Hepatocyte (in vitro differentiated cells): ENCODE measurements at places on chromosomes 5 and 9. TPM values are rescaled to one million over a fixed set of nuclear protein-coding genes. Genes with fewer than 3 reads are reported as not detected.

DNA sequence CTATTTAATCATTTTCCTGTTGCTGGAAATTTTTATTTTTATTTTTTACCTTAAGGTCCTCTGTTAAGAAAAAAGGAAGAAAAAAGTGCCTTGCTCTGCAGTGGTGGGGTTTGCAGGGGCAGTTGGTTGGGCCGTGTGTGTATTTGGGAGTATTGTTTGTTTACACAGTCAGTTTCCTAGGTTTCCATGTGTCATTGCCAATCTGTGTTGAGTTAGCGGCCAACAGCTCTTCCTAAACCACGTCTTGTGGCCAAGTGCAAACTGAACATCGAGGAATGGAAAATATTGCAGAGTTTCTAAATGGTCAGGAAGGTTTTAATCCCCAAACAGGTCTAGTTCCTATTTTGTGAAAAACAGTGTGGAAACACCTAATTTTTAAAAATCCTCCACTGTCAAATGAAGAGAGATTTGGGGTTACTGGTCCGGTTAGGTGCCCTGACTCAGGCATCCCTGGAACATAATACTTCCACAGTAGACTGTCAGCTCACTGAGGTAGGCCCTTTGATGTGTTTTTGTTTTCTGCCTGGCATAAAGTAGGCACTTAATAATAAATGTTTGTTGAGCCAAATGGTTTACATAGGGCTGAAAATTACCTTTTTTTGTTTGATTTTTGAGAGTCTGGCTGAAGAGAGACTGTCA, 37.0 kb downstream of the MAMDC2 start:
- no peaks in the 10 kb centered on the region for H3K27me3 ChIP-seq
- no peaks in the 10 kb centered on the region for H3K4me1 ChIP-seq
- DNase-seq: no peak

The WDR38 gene
- total RNA-seq: not detected in 2 replicates

DNA sequence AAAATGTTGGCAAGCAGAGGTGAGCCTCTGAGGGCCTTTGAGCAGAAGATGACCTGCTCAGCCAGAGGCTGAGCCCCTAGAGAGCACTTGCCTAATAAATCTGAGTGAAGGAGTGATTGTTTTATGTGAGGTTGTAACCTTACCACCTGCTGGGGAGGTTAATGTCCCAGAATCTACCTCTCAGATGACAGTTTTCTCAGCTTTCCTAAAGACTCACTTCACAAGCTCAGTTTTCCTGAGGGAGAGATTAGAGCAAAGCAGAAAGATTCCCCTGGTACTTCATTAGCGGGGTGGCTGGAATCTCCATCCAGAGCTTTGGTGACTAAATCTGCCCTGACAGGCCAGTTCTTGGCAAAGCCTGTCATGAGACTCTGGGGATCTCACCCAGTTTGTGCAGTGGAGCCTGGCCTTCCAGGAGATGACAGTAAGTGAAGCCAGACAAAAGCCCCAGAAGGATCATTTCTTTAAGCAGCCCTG, 48.8 kb upstream of the GALNT10 start:
- H3K4me1 ChIP-seq: no peaks in the 10 kb centered on the region
- no peak for DNase-seq
- no peaks in the 10 kb centered on the region for H3K27me3 ChIP-seq
- no peaks in the 10 kb centered on the region for H3K36me3 ChIP-seq

The FUT7 gene
- total RNA-seq: not detected in 2 replicates

The LCN6 gene
- not detected in 2 replicates for total RNA-seq

The DOLPP1 gene
- total RNA-seq: 16.2 and 23.8 TPM in 2 replicates

The NDST1 gene
- 66.7 and 85.1 TPM in 2 replicates for total RNA-seq

GRCh38 chr5:132526290-132526973, 16.9 kb downstream of the IL5 start:
- no peaks in the 10 kb centered on the region for H3K4me1 ChIP-seq
- no peak overlapping the region for H3K4me3 ChIP-seq
- no peak overlapping the region for H3K27ac ChIP-seq
- peak; percentile 74 for DNase-seq
- peaks cover under 1% of the 10 kb centered on the region for H3K27me3 ChIP-seq
- no peaks in the 10 kb centered on the region for H3K36me3 ChIP-seq

GRCh38 chr5:137935694-137936093, 46.4 kb downstream of the PKD2L2 start:
- no peak overlapping the region for H3K27ac ChIP-seq
- H3K4me3 ChIP-seq: no peak overlapping the region
- no peak for DNase-seq

DNA sequence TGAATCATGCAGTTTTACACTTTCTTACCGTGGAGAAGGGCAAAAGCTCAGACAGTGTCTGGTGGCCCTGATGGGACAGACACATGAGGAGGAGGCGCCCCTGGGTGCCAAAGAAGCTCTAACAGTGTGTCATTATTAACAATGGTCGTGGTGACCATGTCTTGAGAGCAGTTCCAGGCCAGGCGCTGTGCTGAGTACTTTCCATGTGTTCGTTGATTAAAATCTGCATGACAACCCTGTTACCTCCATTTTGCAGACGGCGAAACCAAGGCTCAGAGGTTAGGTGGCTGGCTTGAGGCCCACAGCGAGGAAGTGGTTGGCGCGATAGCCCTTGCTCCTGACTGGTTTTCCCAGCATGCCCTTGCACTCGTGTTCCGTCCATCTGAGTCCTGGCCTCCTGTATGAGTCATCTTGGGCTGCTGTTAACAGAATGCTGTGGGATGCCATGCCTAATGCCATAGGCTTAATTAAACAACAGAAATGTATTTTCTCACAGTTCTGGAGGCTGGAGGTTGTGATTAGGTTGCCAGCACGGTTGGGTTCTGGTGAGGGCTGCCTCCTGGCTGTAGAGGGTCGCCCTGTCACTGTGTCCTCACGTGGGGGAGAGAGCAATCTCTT, 92.0 kb downstream of the AMBP start:
- no peak overlapping the region for H3K4me3 ChIP-seq
- no peak overlapping the region for H3K27ac ChIP-seq
- no peaks in the 10 kb centered on the region for H3K36me3 ChIP-seq
- no peaks in the 10 kb centered on the region for H3K27me3 ChIP-seq
- peak; percentile 21 for DNase-seq

DNA sequence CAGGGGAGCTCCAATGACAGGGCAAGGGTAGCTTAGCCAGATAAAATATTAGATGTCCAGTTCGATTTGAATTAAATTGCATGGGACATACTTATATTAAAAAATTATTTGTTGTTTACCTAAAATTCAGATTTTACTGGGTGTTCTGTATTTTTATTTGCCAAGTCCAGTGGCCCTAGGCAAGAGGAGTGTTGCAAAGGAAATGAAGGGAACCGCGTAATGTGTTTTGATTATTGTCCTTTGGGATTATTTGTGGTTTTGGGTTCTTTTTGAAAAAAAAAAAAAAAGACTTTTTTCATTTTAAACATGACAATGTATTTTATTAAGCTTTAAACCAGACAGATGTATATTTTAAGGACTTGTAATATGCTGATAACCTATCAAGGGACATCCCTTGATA, 179.3 kb downstream of the C9orf152 start:
- H3K4me3 ChIP-seq: no peak overlapping the region
- H3K4me1 ChIP-seq: peaks cover 8% of the 10 kb centered on the region
- H3K27me3 ChIP-seq: no peaks in the 10 kb centered on the region
- no peak for DNase-seq

The CDKN2A gene
- total RNA-seq: 0.76 and 0.90 TPM in 2 replicates

The SPATA31A3 gene
- total RNA-seq: not detected in 2 replicates

DNA sequence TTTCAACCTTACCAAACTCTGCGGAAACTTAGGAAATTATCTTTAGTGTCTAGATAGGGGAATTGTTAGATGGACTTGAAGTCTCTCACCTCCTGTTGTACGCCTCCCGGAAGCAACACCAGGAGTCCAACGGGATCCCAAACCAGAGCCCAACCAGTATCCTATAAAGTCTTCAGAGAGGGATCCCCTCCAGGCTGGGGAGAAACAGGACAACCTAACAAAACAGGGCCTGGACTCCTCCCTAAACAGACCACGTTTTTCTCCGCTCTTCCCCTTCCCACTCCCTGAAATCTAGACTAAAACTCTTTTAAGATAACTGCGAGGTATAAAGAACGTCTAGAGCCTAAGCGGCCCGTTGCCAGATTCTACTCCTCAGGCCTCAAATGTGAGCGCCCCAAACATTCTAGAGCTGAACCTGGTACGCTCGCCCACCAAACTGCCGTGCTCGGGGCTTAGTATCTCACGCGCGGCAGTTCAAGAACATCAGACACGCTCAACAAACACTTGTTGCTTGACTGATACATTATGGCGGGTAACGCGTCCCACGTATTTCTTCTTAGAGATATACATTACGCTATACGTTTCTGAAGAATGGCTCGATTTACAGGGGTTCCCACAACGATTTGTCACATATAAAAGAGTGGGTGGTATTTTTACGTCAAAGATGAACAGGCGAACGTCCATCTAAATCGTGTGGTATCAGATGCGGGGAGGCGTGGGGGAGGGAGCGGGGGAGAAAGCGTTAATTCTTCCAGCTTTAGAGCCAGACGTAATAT, 663 bp upstream of the SMIM27 start:
- peak overlapping the region; percentile 100 for H3K27ac ChIP-seq
- H3K4me1 ChIP-seq: peaks cover 17% of the 10 kb centered on the region
- H3K4me3 ChIP-seq: peak overlapping the region; percentile 49
- H3K27me3 ChIP-seq: no peaks in the 10 kb centered on the region
- peak; percentile 56 for DNase-seq

DNA sequence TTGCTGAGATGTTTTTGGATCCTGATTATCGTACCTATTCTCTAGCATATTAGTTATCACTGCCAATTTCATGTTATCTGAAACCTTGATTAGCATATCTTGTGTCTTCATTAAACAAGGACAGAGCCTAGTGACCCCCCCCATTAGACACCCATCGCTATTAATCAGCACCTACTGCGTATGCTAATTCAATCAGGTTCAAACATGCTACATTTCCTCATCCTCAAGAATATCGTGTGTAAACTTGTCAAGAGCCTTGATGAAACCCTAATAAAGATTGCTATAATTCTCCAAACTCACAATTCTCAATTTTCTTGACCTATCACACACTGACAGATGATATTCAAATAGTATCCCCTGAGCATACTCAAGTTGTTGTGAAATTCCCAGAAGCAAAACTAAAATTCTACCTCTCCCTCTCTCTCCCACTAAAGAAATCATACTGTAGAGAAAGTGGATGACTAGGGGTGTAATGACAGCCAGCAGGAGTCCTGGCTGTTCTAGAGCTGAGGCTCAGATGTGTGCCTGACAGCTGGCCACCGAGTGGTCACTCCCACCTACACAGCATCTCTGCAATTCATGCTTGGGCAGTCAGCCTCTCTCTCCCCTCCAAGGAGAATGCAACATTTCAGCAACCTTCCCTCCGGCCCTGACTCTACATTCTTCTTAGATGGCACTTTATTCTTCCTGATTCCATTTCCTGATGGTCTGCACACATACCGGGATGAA, 9.2 kb upstream of the ZNF354A start:
- no peak overlapping the region for H3K4me3 ChIP-seq
- no peaks in the 10 kb centered on the region for H3K36me3 ChIP-seq
- no peak overlapping the region for H3K27ac ChIP-seq
- H3K27me3 ChIP-seq: no peaks in the 10 kb centered on the region
- H3K4me1 ChIP-seq: no peaks in the 10 kb centered on the region

DNA sequence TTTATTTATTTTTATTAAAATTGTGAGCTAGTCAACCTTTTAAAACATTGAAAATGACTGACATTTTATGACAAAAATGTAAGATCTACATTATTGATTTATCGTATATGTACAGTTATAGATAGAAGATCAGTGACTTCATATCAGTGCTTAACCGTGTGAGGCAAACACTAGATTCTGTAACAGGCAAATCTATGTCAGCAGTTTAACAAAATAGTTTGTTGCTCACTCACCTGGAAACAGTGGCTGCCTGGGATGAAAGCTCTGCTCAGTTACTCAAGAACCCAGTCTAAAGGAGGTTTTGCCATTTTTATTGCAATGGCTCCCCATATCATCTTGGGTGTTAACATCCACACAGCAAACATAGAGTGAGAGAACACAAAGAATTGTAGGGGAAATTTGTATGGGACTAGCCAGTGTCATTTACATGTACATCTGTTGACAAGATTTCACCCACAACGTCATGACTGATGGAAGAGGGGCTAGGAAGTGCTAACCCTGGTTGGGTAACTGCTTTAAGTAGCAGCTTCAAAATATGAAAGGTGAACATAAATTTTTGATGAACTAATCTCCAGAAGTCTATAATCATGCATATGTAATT, 49.0 kb downstream of the SGCD start:
- H3K4me3 ChIP-seq: no peak overlapping the region
- H3K27ac ChIP-seq: no peak overlapping the region
- H3K4me1 ChIP-seq: no peaks in the 10 kb centered on the region

DNA sequence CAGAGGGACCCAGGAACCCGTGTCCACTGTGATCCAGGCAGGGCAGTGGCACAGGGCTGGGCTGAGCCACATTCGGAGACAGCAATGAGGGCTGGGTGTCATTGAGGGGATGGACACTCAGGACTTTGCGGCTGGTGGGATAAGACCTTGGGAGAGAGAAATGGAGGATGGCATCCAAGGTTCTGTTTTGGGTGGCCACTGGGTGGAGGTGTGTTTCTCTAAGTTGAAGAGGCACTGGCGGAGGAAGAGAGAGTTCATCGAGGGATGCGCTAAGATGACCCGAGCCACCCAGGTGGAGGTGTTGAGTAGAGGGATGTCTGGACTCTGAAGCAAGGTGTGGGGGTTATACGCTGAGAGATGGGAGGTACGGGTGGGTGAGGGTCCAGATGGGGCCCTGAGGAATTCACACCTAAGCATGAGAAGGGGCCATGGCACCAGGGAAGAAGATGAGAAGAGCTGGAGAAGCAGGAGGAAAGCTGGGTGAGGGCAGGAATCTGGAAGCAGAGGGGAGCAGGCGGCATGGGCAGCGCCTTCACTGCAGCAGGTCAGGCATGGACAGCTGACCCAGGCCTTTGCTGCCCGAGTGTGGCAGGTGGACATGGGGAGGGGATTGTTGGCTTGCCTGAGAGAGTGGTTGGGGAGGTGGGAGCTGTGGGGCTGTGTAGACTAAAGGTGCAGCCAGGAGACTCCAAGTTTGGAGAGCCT, 2.5 kb upstream of the SLC25A48 start:
- H3K27ac ChIP-seq: no peak overlapping the region
- peaks cover 58% of the 10 kb centered on the region for H3K27me3 ChIP-seq
- no peaks in the 10 kb centered on the region for H3K4me1 ChIP-seq
- no peak for DNase-seq
- no peaks in the 10 kb centered on the region for H3K36me3 ChIP-seq

The RHOBTB3 gene
- 126 and 162 TPM in 2 replicates for total RNA-seq

- H3K27me3 ChIP-seq: no peaks in the 10 kb centered on the region
- peak overlapping the region; percentile 81 for H3K27ac ChIP-seq
- no peaks in the 10 kb centered on the region for H3K36me3 ChIP-seq
- peaks cover 18% of the 10 kb centered on the region for H3K4me1 ChIP-seq
Measured at GRCh38 chr5:17378346-17378997, 119.6 kb upstream of the TAF11L2 start.

The ZFYVE16 gene
- total RNA-seq: 40.7 and 48.4 TPM in 2 replicates
